CD8-positive, alpha-beta memory T cell (primary cell): ENCODE measurements at places on chromosomes 7 and 10. TPM values are rescaled to one million over a fixed set of nuclear protein-coding genes. Genes with fewer than 3 reads are reported as not detected.
A peak's percentile ranks its signal among the peaks of the same experiment; 100 is the strongest.

Gene NPSR1
- total RNA-seq, result not detected

Gene ELN
- total RNA-seq, result not detected

Gene OR2A12
- total RNA-seq, result not detected

Gene SVIL
- 5.9 TPM for total RNA-seq

Gene C7orf57
- 0.66 TPM for total RNA-seq

Gene GPR37
- not detected for total RNA-seq

Gene RNLS
- 7.0 TPM for total RNA-seq

Gene PAOX
- 6.7 TPM for total RNA-seq

DNA sequence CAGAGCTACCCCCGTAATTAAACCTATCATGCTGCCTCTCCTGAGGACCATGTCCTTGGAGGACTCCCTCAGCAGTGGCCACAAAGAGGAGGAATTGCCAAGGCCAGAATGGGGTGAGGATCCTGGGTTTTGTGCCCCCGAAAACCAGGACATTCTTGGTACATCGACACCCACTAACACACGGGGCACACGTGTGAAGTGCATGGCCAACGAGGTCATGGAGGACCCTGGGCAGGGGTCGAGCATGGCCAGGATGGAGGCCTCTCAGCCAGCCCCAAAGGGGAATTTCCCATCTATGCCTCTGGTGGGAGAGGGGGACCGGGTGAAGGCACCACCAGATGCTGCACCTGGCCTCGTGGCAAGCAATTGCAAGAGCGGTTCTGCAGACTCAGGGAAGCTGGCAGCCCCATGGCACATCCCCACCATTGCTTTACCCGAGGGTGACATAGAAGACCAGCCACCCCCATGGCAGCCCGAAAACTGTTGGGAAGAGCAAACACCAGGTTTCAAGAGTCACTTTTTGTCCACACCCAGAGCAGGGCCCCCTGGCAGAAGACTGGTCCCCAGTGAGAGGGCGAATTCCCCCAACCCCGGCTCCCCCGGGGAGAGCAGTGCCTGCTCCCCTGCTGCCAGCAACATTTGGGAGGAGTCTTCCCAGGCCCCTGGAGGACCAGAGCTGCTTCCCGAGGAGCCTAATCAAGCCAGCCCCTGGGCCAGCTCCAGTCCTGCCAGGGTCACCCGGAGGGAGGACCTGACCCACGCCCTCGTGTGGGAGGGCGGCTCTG is 26.4 kb downstream of the C10orf71 start:
- H3K4me1 ChIP-seq, result no peaks in the 10 kb centered on the region
- H3K4me3 ChIP-seq, result no peak overlapping the region
- DNase-seq, result no peak
- no peak overlapping the region for H3K27ac ChIP-seq
- no peaks in the 10 kb centered on the region for H3K36me3 ChIP-seq
- no peaks in the 10 kb centered on the region for H3K27me3 ChIP-seq

DNA sequence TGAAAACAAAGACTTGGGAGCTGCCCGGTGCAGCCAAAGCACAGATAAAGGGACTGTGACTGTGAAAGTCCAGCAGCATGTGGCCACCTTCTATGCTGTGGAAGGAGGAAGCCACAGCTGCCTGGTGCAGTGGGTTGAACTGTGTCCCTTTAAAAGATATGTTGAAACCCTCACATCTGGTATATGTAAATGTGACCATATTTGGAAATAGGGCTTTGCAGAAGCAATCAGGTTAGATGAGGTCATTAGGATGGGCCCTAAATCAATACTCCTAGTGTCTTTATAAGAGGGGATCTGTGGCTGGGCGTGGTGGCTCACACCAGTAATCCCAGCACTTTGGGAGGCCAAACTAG is 136.9 kb downstream of the GLI3 start:
- no peaks in the 10 kb centered on the region for H3K27me3 ChIP-seq
- no peaks in the 10 kb centered on the region for H3K36me3 ChIP-seq
- H3K4me3 ChIP-seq, result no peak overlapping the region
- H3K4me1 ChIP-seq, result no peaks in the 10 kb centered on the region
- no peak for DNase-seq
- no peak overlapping the region for H3K27ac ChIP-seq

GRCh38 chr7:7443806-7444350 is 91.8 kb downstream of the COL28A1 start:
- no peaks in the 10 kb centered on the region for H3K27me3 ChIP-seq
- DNase-seq, result no peak
- H3K36me3 ChIP-seq, result no peaks in the 10 kb centered on the region
- H3K4me1 ChIP-seq, result no peaks in the 10 kb centered on the region
- no peak overlapping the region for H3K27ac ChIP-seq

- H3K36me3 ChIP-seq, result no peaks in the 10 kb centered on the region
- no peak overlapping the region for H3K27ac ChIP-seq
- H3K27me3 ChIP-seq, result no peaks in the 10 kb centered on the region
- no peak overlapping the region for H3K4me3 ChIP-seq
- DNase-seq, result no peak
Measured at GRCh38 chr10:69866688-69867461, 65.2 kb downstream of the COL13A1 start.

DNA sequence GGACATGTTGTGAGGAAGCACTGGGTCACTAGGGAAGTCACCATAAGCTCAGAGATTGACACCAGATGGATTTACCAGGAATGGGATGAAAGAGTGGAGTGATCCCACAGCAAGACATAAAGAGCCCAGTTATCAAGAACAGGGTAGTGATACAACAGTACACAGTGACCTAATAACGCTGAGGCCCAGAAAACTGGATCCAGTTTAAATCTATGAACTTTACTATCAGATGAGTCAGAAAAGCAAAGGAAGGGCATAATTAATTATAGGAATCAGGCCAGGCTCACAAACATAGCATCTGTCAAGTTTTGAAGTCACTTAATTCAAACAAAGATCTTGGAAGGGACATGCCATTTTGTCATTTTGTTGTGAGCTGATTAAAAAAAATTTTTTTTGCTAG is 73.5 kb downstream of the LRRN3 start:
- DNase-seq, result no peak
- H3K36me3 ChIP-seq, result no peaks in the 10 kb centered on the region
- no peak overlapping the region for H3K27ac ChIP-seq
- no peaks in the 10 kb centered on the region for H3K4me1 ChIP-seq
- no peaks in the 10 kb centered on the region for H3K27me3 ChIP-seq

- no peak for DNase-seq
- peak overlapping the region; percentile 61 for H3K4me3 ChIP-seq
- no peaks in the 10 kb centered on the region for H3K27me3 ChIP-seq
- no peak overlapping the region for H3K27ac ChIP-seq
- peaks cover 28% of the 10 kb centered on the region for H3K4me1 ChIP-seq
Measured at GRCh38 chr10:70432561-70433263, 8.8 kb downstream of the NODAL start.

DNA sequence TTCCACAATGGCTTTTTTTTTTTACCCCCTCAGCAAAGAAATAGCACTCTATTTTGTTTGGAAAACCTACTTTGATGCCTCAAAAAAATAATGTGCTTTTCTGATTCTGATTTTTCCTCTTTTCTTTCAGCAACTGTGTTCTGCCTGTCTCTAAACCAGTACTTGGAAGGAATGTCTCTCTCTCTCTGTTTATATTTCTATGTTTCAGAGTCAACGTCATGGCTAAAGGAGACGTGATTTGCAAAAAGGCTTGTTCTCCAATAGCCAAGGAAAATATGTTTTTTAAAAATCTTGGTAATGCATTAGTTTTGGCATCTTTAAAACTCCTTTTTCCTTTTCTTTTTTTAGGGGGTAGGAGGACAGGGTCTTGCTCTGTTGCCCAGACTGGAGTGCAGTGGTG is 56.0 kb upstream of the SDK1 start:
- no peaks in the 10 kb centered on the region for H3K27me3 ChIP-seq
- H3K36me3 ChIP-seq, result no peaks in the 10 kb centered on the region
- no peak for DNase-seq
- H3K27ac ChIP-seq, result no peak overlapping the region
- H3K4me3 ChIP-seq, result no peak overlapping the region
- H3K4me1 ChIP-seq, result no peaks in the 10 kb centered on the region

- no peak overlapping the region for H3K27ac ChIP-seq
- no peaks in the 10 kb centered on the region for H3K4me1 ChIP-seq
- H3K27me3 ChIP-seq, result no peaks in the 10 kb centered on the region
- no peak overlapping the region for H3K4me3 ChIP-seq
- no peak for DNase-seq
Measured at GRCh38 chr7:127833641-127834040, 181.6 kb downstream of the SND1 start.

DNA sequence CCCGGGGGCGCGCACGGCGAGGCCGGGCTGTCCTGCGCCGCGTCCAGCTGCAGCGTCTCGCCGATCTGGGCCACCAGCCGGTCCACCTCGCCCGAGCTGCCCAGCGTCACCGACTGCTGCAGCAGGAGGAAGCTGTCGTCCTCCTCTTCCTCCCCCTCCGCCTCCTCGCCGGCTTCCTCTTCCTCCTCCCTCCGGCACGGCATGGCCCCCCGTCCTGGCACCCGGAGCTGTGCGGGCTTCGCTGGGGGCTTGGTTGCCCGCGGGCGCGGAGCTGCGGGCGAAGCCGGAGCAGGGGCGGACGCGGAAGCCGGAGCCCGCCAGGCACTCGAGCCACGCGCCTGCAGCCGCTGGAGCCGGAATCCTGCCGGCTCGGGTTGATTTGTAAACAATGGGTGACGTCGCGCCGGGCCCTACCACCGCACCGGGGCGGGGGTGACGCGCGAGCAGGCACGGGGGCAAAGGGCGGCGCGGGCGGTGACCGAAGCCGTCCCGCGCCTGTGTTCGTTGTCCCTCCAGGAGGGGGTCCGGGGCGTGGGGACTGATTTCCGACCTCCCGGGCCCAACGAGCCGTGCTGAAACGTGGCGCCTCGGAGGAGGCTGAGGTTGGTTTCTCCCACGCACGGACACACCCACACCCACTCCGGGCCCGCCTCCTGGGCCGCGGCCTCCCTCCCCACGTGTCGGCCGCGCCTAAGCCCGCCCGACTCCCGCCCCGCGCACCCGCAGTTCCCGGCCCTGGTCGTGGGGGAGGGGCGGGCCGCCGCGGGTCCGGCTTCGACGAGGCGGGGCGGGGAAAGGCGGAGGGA is at the start of gene FRAT2:
Gene FRAT2 (minus strand): TSS at position 360 of the 806 bp plus-strand sequence. CDS start 157 bp downstream, at position 203.
- H3K4me3 ChIP-seq, result peak within 1 kb of the TSS; percentile 81
- H3K4me1 ChIP-seq, result peaks cover 28% of the 10 kb centered on the region
- peak within 1 kb of the TSS; percentile 96 for H3K27ac ChIP-seq
- H3K36me3 ChIP-seq, result no peaks in the 10 kb centered on the region
- no peaks in the 10 kb centered on the region for H3K27me3 ChIP-seq

- no peaks in the 10 kb centered on the region for H3K4me1 ChIP-seq
- H3K36me3 ChIP-seq, result no peaks in the 10 kb centered on the region
- DNase-seq, result no peak
- no peak overlapping the region for H3K27ac ChIP-seq
- no peaks in the 10 kb centered on the region for H3K27me3 ChIP-seq
Measured at GRCh38 chr7:151819866-151820265, 57.0 kb downstream of the PRKAG2 start.

GRCh38 chr10:88227342-88228018 is 355.6 kb downstream of the RNLS start:
- no peak for DNase-seq
- no peaks in the 10 kb centered on the region for H3K36me3 ChIP-seq
- no peak overlapping the region for H3K27ac ChIP-seq
- no peaks in the 10 kb centered on the region for H3K27me3 ChIP-seq
- H3K4me3 ChIP-seq, result no peak overlapping the region

- no peaks in the 10 kb centered on the region for H3K27me3 ChIP-seq
- H3K27ac ChIP-seq, result no peak overlapping the region
- H3K4me3 ChIP-seq, result no peak overlapping the region
Measured at GRCh38 chr10:79979976-79980687, 31.2 kb upstream of the SFTPD start.

GRCh38 chr10:34966451-34966850 is 123.7 kb downstream of the CUL2 start:
- H3K4me3 ChIP-seq, result no peak overlapping the region
- H3K27ac ChIP-seq, result no peak overlapping the region
- H3K36me3 ChIP-seq, result no peaks in the 10 kb centered on the region
- H3K4me1 ChIP-seq, result no peaks in the 10 kb centered on the region

- H3K36me3 ChIP-seq, result no peaks in the 10 kb centered on the region
- no peak overlapping the region for H3K4me3 ChIP-seq
- no peaks in the 10 kb centered on the region for H3K4me1 ChIP-seq
- no peak overlapping the region for H3K27ac ChIP-seq
Measured at GRCh38 chr10:97510686-97511085, 12.0 kb downstream of the UBTD1 start.

- no peaks in the 10 kb centered on the region for H3K36me3 ChIP-seq
- no peak overlapping the region for H3K4me3 ChIP-seq
- H3K27ac ChIP-seq, result no peak overlapping the region
- DNase-seq, result no peak
- no peaks in the 10 kb centered on the region for H3K4me1 ChIP-seq
Measured at GRCh38 chr7:116518961-116519360, 5.9 kb upstream of the CAV1 start.

DNA sequence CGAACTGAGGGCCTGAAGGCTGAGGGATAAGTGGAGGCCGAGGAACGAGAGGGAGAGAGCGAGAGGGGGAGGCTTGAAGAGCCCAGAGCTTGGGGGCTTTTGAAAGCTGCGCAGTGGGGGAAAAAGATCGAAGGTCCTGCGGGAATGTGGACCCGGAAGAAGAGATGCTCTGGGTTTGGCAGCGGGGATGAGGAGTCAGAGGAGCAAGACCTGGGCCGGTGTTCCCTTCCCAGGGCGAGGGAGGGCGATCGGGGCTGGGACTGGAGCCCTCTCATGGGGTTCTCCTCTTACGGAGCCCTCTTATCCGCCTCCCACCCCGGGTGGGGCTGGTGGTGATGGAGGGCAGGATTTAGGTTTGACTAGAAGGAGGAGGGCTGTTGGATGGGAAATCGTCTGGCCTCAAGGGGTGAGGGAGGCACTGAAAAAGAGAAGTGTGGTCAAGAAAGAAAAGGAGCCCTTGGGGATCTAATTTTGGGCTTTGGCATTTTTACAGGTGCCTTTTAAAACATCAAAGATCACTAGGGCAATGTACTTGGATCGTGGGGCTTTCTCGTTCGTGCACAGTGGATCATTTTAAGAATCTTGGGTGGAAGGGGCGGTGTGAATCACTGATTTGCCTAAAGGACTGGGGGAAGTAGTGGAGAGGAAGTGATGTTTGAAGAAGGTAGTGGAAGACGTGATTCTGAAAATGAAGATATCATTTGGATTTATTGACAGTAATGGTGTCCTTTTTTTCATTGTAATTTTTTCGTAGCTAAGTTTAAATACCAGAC is 637 bp downstream of the SAMD8 start:
- peaks cover 37% of the 10 kb centered on the region for H3K4me1 ChIP-seq
- H3K27me3 ChIP-seq, result no peaks in the 10 kb centered on the region
- peak; percentile 60 for DNase-seq
- no peaks in the 10 kb centered on the region for H3K36me3 ChIP-seq

- no peak for DNase-seq
- H3K27me3 ChIP-seq, result no peaks in the 10 kb centered on the region
- H3K4me3 ChIP-seq, result no peak overlapping the region
- H3K27ac ChIP-seq, result no peak overlapping the region
- H3K4me1 ChIP-seq, result no peaks in the 10 kb centered on the region
Measured at GRCh38 chr10:46520941-46521340, 35.5 kb downstream of the GPRIN2 start.
